ENCODE measurements at places on chromosomes 5 and 9.

GRCh38 chr5:133993185-133993936 lies 11.4 kb downstream of the VDAC1 start:
- DNase-seq = no peak

DNA sequence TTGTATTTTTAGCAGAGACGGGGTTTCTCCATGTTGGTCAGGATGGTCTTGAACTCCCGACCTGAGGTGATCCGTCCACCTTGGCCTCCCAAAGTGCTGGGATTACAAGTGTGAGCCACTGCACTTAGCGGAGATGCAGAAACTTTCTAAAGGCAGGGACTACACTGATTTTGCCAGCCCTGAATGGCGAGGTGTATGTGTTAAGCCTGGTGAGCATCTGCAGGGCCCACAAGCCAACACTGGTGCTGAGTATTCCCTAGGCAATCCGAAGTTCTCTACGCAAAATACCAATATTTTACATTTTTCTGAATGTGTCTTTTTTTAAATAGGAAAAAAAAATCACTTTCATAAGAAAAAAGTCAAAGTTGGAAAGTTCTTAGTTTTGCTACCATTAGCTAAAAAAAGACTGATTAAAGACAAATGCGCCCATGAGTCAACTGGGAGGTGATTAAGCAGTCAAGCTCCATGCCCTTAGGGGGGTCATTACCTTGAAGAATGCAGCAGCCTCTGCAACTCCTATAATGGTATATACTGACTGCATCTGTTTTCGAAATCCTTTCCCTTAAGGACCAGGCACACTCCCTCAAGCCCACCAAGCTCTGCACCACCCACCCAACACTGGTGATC lies 502.8 kb downstream of the BNC2 start:
- DNase-seq = no peak

GRCh38 chr5:164481270-164481669 lies 975.9 kb downstream of the MAT2B start:
- DNase-seq = no peak

DNA sequence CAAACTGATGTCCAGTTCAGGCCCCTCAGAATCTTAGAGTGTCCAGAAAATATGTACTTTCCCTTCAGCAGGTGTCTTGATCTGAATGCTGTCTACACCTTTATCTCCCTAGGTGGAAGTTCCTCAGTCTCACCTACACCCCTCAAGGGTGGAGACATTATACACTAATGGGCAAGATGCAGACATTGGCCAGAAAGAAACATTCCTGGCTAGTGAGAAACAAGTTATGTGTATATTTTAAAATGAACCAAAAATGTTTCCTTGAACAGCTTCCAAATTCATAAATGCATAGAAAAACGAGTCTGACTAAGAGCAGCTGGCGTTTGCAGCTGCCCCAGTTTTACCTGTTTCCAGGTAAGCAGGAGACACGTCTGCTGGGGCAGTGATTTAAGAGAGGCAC lies 140.5 kb upstream of the IRX4 start:
- DNase-seq = no peak

- DNase-seq = no peak
Observed at GRCh38 chr5:40483316-40483715, 196.4 kb upstream of the PTGER4 start.

DNA sequence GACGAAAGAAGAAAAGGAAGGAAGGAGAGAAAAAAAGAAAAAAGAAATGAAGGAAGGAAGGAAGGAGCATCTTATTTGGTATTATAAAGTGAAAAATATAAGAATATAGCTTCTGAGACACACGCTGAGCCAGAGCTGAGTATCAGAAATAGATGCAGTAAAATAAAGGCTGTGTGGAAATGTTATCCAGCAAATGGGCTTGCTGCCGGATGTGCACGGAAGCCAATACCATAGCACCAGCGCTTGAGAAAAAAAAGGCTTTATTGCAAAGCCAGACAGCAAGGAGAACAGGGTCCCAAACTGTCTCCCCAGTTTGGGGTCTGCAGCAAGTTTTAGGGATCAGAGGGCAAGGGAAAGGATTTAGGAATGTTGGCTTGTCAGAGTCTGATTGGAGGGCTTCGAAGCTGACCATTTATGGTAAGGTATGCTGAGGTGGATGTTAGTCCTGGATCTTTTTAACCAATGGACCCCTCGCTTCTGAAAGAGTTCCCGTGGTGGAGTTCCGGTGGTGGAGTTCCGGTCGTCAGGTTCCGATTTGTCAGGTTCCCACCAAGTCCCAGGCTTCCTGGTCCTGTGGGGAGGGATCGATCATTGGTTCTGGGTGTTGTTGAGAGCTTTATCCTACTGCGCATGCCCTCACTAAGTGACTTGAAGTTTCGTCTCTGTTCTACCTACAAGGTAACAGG lies 70.4 kb downstream of the SFXN1 start:
- DNase-seq = no peak

DNA sequence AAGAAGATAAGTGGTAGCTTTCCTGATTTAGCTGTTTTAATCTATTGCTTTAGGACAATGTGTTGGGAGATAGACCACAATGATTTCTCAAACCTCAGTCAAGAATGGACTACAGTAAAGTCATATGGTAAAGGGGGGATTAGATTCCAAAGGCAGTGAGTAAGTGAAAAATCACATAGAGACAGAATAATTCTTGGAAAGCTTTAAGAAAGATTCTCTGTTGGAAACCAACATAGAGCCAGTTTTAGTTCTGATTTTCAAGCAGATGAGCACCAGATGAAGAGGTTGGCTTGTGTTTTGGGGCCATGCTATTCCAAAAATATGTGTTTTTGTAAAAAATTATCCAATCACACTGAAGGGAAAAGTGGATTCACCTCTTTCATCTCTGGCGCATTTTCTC lies 256.8 kb upstream of the RPS23 start:
- no peak for DNase-seq

DNA sequence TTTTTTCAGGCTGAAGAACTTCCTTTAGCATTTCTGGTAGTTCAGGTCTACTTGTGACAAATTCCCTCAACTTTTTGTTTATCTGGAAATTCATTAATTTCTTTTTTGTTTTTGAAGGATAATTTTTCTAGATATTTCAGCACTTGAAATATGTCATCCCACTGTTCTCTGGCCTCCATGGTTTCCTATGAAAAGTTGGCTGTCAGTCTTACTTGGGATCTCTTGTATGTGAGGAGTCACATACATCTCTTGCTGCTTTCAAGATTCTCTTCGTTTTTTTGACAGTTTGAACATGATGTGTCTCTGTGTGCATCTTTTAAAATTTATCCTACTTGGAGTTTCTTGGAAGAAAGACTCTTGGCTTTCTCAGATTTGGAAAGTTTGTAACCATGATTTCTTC lies 79.5 kb downstream of the RIC1 start:
- no peak for DNase-seq

GRCh38 chr9:98894761-98895160 lies 48.9 kb upstream of the COL15A1 start:
- DNase-seq = no peak

- no peak for DNase-seq
Observed at GRCh38 chr9:107881626-107882300, 392.2 kb upstream of the KLF4 start.

DNA sequence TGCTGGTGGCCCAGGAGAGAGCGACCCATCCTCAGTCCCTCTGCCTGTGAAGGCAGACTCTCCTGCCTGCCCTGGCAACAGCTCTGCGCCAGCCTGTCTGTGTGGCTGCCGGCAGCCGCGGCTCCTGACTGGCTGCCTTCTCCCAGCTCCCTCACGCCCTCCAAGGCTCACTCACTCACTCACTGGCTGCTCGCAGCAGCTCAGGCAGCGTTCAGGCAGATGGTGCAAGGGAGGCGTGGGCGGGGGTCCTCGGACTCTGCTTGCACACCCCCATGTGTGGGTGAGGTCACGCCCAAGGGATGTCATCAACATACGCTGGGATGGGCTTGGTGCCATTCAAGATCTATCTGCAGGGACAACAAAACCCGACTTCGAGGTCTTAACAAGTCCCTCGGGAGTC lies 66.7 kb downstream of the DAB2IP start:
- no peak for DNase-seq

GRCh38 chr9:125601961-125602360 lies 105.0 kb downstream of the MAPKAP1 start:
- no peak for DNase-seq

DNA sequence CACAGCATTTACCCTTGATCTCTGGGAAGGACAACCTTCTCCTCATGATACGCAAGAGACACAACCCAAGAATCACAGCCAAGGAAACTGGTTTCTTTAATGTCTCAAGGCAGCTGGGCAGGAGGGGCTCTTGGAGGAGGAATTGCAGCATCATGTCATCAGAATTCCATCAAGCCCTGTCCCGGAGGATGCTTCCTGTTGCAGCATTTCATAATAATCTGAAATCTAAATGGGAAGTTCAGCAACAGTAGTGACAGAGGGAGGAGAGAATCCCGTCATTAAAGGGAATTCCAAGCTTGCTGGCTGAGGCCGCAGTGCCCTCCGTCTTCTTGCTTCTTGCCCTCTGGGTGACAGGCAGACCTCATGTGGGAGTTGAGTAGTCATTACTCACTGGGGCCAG lies 192.7 kb downstream of the TENT4A start:
- DNase-seq = no peak

DNA sequence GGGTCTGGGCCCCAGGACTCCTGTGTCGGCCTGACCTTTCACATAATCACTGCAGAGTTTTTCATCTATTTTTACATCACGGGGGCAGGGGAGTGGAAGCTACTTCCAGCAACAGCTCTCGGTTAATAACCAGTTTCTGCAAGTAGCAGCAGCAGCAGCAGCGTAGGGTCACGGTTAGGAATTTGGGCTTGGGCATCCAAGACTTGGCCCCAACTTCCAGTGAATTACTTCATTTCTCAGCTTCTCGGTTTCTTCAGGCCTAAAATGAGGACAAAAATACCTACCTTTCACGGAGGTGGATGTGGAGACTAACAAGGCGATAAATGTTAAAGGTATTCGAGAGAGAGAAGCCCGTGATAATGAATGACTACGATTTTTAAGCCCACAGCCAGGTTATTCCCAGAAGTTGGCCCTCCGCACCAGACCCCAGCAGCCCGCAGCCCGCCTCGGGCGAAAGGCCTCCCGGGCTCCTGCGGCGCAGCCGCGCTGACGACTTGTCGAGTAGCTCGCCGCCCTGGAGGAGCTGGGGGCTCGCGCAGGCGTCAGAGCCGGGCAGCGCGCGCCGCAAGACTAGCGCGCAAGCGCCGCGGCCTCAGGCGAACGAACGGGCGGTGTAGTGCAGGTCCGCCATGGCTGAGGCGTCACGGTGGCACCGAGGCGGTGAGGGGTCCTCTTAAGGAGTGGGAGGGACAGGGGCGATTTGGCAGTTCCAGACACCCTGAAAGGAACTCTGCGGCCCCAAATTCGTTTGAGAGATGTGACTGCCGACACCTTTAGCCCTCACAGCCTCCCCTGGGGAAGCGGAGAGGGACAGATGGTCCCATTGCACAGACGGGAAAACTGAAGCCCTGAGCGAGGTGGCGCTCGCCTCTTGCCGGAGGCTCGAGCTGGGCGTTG lies at the start of gene PKD2L2:
Gene PKD2L2 (plus strand): TSS at position 595 of the 897 bp plus-strand sequence. CDS start 35 bp downstream, at position 630.
- peak; percentile 88 for DNase-seq

Measured in inflammatory macrophage treated with lipopolysaccharide for 4 hours (primary cell).